ENCODE measurements at places on chromosomes 16 and 17.

DNA sequence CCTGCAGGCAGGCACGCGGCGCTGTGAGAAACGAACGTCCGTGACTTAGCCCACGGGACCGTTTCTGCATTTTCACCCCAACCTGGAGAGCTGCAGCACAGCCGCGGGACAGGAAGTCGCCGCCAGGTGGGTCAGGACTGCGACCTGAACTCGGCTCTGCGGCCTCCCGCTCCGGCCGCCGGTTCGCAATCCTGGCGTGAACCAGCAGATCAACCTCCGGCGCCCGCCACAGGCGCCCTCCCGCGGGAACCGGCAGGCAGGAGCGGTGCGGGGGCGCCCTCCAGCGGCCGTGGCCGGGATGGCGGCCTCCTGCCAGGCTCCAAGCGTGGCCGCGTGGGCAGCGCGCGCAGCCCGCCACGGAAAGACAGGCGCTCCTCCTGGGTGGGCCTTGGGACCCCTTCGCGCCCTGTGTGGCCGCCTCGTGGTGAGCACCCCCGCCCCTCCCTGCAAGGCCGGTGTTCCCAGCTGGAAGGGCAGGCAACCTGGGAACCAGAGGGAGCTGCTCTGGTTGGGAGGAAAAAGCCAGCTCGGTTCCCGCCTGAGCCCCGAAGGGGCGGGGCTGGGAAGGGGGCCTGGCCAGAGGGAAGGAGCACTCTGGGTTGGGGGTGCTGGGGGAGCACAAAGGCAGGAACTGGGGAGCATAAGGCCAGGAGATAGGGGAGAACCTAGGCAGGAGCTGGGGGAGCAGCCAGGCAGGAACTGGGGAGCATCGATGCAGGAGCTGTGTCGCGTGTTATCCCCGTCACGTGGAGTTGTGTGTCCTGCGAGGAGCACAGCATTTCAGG, 28.2 kb downstream of the ACTG1 start:
- peak; percentile 88 for DNase-seq

DNA sequence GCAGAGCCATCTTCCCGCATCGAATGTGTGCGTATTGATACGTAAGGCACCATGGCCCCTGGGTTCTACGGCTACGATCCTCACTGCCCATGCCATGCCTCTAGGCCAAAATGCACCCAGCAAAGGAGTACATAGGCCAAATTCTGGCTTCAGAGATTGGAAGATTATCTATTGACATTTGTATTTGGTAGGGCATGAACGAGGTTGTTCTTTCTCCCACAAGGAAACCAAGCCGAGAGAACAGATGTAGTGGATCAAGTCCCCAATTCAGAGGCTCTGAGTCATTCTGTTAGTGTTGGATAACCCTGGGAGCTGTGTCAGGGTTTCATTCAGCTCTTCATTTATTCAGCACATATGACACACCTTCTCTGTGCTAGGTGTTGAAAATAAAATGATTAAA, 36.5 kb downstream of the HOXB1 start:
- no peak for DNase-seq

DNA sequence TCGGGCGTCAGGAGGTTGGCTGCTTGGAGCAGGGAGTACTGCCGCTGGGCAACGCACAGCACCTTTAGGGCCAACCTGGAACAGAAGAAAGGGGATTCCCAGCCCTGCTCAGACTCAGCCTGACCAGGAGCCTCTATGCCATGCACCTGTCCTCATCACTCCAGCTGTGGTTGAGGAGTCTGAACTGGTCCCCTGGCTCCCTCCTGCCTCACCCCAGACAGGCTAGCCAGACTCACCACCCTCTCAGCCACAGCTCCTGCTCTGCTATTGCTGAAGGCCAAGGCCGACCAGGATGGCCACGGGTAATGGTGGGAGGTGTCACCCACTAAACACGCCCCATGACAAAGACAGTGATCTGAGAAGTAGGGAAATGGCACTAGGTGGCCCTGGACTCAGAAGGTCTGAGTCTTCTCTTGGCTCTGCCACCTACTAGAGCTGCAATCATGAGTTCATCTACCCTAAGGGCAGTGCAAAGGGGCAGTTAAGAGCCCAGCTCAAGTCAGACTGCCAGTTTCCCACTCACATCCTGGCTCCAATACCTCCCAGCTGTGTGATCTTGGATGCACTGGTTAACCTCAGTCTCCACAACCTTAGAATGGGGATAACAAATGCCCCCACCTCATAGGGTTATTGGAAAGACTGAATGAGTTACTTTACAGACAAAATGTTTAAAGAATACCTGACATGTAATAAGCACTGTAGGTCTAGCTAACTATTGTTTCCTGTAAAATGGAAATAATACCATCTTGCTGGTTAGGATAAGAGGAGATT, 13.8 kb upstream of the GFAP start:
- DNase-seq = no peak

DNA sequence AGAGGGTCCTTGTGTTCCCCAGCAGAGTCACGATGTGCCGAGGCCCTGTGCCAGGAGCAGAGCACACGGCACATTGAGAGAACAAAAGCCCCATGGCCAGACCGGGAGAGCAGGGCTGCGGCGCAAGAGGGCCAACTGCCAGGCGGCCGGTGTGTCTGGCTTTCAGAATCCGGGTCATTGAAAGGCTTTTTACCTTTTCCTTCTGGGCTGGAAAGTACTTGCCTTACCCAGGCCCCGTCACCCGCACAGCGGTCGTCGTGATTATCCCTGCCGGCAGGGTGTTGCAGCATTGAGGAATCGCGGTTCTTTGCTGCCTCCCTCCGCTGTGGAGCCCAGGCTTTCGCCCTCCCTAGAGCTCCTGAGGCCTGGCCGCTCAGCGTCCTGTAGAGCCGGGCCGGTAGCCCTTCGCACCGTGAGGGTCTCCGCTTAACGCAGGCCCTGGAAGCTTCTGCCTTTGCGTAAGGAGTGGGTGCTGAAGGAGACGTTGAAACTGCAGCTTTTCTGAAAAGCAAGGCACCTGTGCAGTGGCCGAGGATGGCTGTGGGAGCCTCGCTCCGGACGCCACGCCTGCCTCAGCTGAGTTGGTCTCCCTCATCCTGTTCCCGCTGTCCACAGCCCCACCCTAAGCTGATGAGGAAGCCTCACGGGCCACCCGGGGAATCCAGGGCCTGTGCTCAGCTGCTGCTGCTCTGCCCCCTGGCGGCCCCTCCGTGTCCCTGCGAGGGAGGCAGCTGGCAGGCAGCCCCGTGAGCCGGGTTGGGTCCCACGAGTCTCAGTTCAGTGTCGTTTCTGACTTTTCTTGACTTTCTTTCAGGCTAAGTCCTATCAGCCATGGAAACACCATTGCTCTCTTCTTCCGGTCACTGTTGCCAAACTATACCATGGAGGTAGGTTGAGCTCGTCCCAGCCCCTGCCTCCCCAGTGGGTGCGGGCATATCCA, 8.6 kb upstream of the MC1R start:
- DNase-seq = peak; percentile 94

- no peak for DNase-seq
Observed at GRCh38 chr17:1322014-1322428, 42.6 kb downstream of the TRARG1 start.

DNA sequence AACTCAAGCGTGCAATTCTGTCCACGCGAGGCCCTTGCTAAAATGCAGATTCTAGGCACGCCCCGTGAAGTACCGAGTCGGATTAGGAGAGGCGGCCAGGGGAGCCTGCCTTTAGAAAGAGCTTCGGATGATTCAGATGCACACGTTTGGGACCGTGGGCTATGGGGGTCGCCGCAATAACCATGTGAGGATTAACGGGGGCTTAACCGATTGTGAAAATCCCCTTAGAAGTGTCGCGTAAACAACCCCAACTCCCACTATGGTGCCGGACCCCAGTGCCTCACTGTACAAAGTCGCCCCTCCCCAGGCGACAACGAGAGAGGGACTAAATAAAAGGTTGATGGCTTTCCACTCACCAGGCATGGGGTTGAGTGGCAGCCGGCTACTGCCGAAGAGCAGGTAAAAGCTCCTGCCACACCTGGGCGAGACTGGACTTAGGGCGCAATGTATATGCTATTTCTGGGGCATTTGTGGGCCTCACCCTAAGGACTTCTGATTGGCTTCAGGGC, 635 bp upstream of the SP2 start:
- no peak for DNase-seq

GRCh38 chr17:81537343-81537855, 9.2 kb downstream of the FSCN2 start:
- DNase-seq = peak; percentile 92

DNA sequence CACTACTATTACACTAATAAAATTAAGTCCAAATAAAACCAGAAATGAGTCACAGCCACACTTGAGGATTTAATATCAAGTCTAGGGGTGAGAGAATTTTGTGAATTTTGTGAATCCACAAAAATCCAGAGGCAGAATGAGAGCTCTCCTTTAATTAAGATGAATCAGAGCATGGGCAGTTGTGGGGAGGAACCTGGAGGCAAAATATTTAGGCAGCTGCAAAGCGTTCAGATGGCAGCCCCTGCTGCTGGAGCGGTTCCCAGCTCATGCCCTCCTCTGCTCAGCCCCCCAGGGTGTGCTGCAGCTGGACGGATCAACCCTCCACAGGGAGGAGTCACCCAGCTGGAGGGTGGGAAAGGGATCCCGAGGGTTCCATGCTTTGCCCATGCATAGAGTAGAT, 43.4 kb upstream of the IRX6 start:
- no peak for DNase-seq

GRCh38 chr16:50742576-50743200, 802 bp downstream of the CYLD start:
- peak; percentile 33 for DNase-seq

GRCh38 chr17:866568-867103, 84.5 kb downstream of the MRM3 start:
- DNase-seq = no peak

GRCh38 chr16:50227120-50227519, 39.2 kb upstream of the ADCY7 start:
- DNase-seq = no peak

GRCh38 chr17:20294120-20294519, 173.2 kb downstream of the LGALS9B start:
- no peak for DNase-seq

DNA sequence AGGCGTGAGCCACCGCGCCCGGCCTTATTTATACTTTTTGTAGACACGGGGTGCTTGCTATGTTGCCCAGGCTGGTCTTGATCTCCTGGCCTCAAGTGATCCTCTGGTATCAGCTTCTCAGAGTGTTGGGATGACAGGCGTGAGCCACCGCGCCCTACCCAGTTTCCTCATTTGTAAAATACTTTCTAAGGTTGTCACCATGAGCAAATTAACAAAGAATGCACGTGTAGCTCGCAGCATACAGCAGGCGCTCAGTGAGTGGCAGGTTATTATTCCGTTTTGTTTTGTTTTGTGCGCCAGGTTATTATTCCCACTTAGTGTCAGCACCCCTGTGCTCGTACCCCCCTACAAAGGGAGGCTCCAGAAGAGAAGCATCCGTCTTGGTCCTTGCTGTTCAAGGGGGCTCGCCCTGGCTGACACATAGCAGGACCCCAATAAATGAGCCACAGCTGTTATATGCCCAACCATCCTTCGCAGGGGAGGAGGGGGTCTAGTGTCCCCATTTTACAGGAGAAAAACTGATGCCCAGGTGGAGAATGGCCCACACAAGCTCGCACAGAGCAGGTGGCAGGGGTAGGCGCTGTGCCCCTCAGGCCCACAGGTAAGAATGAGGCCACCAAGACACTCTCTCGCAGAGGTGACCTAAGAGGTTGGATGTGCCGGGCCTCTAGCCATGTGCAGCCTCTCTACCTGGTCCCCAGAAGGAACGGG, 686 bp upstream of the MIEF2 start:
- DNase-seq = no peak

DNA sequence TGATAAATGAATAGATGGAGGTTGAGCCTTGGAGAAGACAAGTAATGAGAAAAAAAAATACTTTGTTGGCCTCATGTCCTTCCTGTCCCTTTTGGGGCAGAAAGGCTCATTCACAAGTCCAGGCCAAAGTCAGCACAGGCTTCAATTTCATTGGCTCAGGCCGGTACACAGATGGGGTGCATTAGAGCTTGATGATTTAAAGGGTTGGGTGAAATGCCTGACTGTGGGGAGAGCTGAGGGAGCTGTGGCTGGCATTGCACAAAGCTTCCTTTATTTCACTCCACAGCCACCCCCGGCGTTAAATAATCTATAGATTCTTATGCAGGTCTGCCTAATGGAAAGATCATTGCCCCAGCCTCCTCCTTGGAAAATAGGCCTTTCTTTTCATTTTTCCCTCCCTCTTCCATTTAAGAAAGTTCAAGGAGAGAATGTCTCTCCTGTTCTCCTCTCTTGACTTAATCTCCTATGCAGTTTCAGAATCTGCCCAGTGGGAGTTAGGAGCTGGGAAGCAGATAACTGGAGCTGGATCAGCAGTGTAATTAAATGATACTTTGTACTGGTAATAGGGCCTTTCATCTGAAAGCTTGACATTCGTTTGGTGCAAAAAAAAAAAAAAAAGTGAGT, 24.4 kb downstream of the YPEL2 start:
- no peak for DNase-seq

DNA sequence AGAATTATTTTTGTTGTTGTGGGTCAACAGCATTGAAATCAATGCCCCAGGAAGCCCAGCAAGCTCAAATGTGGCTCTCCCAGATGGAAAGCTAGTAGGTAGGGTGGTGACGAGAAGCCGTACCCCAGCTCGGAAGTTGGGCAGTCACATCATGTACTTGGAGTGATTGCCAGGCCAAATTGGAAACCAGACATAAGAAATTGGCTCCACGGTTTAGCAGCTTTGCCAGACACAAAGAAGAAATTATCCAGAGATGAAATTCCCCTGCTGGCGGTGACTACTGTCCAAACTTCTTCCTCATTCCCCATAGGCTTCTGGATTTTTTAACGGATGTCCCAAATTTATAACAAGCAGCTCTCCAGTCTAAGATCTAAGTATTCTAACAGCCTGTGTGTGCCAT, 95.9 kb downstream of the OR1D5 start:
- no peak for DNase-seq

Data from iPS-NIHi11 (cell line).